ENCODE measurements at places on chromosomes 12 and 14.

DNA sequence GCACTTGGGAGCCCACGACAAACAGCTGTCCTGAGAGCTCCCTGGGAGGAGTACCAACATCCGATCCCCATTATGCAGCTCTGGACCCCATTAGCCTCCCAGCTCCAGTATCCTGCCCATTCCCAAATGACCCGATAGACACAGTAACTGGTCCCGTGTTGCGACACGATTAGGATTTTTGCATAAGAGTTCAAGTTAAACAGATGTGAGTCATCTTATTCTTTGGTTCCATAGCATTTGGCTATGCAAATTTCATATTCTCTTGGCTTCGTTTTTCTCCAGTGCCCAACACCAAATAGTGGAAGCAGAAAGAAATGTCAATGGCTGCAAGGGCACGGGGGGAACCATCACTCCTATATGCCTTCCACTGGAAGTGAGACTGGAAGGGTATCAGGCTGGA is 43.0 kb upstream of the LRRC10 start:
- DNase-seq, result no peak

- no peak for DNase-seq
Measured at GRCh38 chr14:85788470-85789233, 258.7 kb downstream of the FLRT2 start.

DNA sequence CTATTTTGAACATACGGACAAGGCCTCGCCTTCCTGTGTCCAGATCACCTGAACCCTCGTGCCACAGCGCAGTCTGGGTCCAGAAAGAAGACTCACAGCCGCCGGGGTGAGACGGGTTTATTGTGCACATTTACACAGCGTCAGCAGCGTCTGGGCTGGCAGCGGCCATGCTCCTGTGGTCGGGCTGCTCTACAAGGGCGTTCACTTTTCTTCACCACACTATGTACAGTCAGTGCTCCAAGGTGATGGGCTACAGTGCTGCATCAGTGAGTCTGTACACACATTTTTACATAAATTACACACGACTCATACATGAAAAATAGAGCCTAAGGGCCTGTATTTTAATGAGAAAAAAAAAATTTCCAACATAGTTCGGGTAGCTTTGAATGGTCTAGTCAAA is 18.0 kb downstream of the ZFYVE21 start:
- DNase-seq, result no peak

DNA sequence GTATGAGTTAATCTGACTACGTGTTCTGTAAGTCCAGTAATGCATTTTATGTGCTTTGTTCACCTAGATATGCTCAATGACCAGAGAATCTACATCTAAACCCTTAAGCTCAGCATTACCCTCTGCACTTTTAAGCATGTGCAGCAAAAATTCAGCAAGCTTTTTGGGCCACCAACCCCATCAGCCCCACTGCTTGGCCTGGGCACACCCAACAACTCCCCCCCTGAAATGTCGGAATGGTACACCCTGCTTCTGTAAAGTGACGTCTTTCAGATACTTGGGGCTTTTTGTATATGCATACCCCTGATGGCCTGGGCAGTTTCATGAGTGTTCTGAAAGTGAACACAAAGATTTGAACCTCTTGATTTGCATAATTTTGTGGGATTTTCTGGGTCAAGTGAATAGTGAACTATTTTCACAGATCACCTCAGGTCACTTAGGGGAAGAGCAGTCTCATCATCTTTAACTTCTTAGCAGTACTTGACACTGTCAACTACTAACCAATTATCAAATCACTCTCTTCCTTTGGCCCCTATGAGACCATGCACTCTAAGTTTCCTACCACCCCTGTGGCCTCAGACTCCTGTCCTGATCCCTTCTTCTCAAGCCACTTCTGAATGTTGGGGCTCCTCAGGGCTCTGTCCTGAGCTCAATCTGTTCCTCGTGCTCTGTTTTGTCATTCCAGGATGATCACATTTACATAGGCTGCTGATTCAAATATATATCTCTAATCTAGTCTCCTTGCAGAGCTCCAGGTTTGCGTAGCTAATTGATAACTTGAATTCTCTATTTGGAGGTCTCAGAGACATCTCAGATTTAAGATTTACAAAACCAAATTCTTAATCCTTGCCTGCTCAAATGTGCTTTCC is 36.3 kb upstream of the PPM1A start:
- no peak for DNase-seq
